T-helper 2 cell treated with Interferon-gamma antibody and Interleukin-4, amounts not matched to agents 5 μg/mL and 100 μg/mL, for 36 hours (primary cell): ENCODE measurements at places on chromosomes 7 and 10.

- DNase-seq, result no peak
- H3K4me1 ChIP-seq, result no peaks in the 10 kb centered on the region
- no peaks in the 10 kb centered on the region for H3K36me3 ChIP-seq
These were observed 233.0 kb downstream of the CACNA2D1 start for GRCh38 chr7:82210416-82211184.

DNA sequence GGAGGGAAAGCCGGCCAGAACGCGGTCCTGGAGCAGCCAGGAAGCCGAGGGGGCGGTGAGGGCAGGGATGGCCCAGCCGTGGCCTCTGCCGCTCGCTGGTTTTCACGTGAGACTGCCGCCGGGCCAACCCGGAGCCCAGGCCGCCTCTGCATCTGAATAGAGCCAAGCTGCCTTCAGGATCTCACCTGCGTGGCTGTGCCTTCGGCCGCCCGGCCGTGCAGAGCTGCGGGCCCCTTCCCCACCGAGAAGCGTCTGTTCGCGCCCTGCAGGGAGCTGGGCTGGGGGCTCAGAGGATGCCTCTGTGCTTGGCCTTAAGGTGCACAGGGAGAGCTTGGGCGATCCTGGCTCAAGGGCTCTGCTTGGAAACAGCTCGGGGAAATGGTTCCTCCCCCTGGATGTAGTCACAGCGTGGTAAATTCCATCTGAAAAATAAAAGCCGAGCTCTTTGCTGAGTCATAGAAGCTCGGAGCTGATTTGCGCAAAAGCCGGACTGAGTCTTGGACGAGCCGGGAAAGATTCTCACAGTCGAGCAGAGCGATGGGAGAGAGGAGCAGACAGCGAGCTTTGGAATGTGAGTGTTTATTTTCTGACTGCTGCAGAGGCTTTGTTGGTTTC lies at the start of gene JAKMIP3:
TSS of gene JAKMIP3 (plus strand) at position 456 of the 615 bp plus-strand sequence. CDS start 38,863 bp downstream, outside the sequence.
- H3K4me1 ChIP-seq, result peaks cover 3% of the 10 kb centered on the region
- peak within 1 kb of the TSS; percentile 70 for H3K4me3 ChIP-seq
- peaks cover 6% of the 10 kb centered on the region for H3K27me3 ChIP-seq
- H3K36me3 ChIP-seq, result no peaks in the 10 kb centered on the region

GRCh38 chr10:98403812-98404504 lies 11.0 kb downstream of the PYROXD2 start:
- H3K27ac ChIP-seq, result peak overlapping the region; percentile 52
- DNase-seq, result no peak
- no peak overlapping the region for H3K4me3 ChIP-seq
- H3K27me3 ChIP-seq, result no peaks in the 10 kb centered on the region
- peaks cover 13% of the 10 kb centered on the region for H3K4me1 ChIP-seq

GRCh38 chr7:18685971-18686370 lies 190.4 kb downstream of the HDAC9 start:
- no peak for DNase-seq
- no peak overlapping the region for H3K4me3 ChIP-seq
- H3K27ac ChIP-seq, result no peak overlapping the region
- H3K36me3 ChIP-seq, result no peaks in the 10 kb centered on the region

DNA sequence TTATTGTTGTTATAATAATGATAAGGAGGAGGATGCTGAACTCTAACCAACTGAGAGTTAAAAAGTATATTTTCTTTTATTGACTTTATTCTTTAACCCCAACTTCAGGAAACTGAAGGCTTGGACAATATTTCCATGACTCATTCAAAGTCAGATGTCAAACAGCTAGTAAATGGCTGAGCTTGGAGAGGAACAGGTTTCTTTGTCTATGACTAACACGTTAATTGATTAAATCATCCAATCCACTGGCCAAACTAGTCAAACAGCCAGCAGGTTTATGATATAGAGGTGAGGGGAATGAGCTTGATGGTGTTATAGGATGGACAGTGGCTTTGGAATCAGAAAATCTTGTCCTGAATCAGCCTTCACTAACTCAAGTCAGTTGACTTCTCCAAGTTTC lies 119.1 kb upstream of the WDR11 start:
- H3K36me3 ChIP-seq, result no peaks in the 10 kb centered on the region
- H3K27me3 ChIP-seq, result no peaks in the 10 kb centered on the region
- no peaks in the 10 kb centered on the region for H3K4me1 ChIP-seq

DNA sequence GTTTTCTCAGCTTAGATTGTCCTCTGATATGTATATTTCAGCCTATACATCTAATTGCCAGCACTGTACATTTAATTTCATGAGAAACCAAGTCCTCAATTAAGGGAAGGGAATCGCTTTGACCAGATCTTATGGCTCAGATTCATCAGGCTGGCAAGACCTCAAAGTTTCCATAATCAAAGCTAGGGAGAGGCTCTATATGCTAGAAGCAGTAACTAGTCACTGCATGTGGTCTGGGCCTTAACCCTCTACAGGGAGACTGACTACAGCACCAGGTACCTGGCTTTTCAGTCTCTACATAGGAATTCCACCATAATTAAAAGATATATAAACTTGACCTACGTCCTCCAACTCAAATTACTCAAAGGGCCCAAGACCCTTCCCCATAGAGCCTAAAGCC lies 97.4 kb upstream of the JAZF1 start:
- peaks cover 7% of the 10 kb centered on the region for H3K27me3 ChIP-seq
- DNase-seq, result no peak
- no peaks in the 10 kb centered on the region for H3K4me1 ChIP-seq
- no peak overlapping the region for H3K4me3 ChIP-seq

- H3K4me3 ChIP-seq, result no peak overlapping the region
- no peak overlapping the region for H3K27ac ChIP-seq
- no peak for DNase-seq
- H3K27me3 ChIP-seq, result no peaks in the 10 kb centered on the region
- no peaks in the 10 kb centered on the region for H3K36me3 ChIP-seq
These were observed 28.0 kb downstream of the COL17A1 start for GRCh38 chr10:104057717-104058116.

GRCh38 chr7:143214789-143215679 lies 6.8 kb upstream of the TAS2R40 start:
- H3K4me1 ChIP-seq, result no peaks in the 10 kb centered on the region
- H3K36me3 ChIP-seq, result no peaks in the 10 kb centered on the region
- H3K4me3 ChIP-seq, result no peak overlapping the region
- DNase-seq, result peak; percentile 59

DNA sequence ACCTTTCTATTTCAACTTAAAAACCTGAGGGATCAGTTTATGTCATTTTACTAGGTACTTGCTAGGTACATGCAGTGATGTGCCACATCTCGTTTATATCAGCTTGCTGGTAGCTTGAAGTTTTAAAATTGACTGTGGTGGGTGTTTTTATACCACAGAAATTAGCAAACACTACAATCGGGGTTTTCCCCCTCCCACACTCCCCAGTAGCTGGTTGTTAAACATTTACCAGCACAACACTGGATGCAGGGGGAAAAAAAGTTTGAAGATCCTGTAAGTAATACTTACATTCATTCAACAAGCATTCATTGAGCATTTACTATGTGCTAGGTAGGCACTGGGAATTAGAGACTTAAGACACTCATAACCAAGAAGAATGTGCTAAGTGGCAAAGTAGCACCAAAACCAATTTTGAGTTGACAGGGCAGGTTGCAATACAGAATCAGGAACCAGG lies 32.6 kb downstream of the USP6NL start:
- H3K4me3 ChIP-seq, result no peak overlapping the region
- H3K27ac ChIP-seq, result no peak overlapping the region
- DNase-seq, result peak; percentile 49
- H3K27me3 ChIP-seq, result peaks cover 19% of the 10 kb centered on the region
- H3K36me3 ChIP-seq, result no peaks in the 10 kb centered on the region
- H3K4me1 ChIP-seq, result no peaks in the 10 kb centered on the region

GRCh38 chr10:12381536-12382156 lies 32.3 kb downstream of the CAMK1D start:
- no peaks in the 10 kb centered on the region for H3K4me1 ChIP-seq
- H3K4me3 ChIP-seq, result no peak overlapping the region
- DNase-seq, result no peak

- H3K27ac ChIP-seq, result no peak overlapping the region
- no peaks in the 10 kb centered on the region for H3K36me3 ChIP-seq
- peaks cover 42% of the 10 kb centered on the region for H3K27me3 ChIP-seq
- no peak overlapping the region for H3K4me3 ChIP-seq
These were observed 11.1 kb downstream of the KAZALD1 start for GRCh38 chr10:101072923-101073322.

GRCh38 chr7:16708511-16708910 lies 45.0 kb upstream of the TSPAN13 start:
- H3K27ac ChIP-seq, result no peak overlapping the region
- H3K36me3 ChIP-seq, result peaks cover 35% of the 10 kb centered on the region
- peaks cover 7% of the 10 kb centered on the region for H3K4me1 ChIP-seq

DNA sequence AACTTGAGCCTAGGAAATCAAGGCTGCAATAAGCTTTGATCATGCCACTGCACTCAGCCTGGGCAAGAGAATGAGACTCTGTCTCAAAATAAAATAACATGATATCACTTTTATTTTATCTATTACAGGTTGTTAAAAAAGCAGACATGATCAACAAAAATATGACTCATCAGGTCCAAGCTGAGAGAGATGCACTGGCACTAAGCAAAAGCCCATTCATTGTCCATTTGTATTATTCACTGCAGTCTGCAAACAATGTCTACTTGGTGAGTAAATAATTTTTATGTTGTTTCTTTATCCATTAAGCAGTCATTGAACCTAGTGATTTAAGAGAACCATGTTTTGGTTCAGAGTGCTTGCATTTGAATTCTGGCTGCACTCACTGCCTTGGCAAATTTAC lies 3.3 kb downstream of the MASTL start:
- H3K4me3 ChIP-seq, result peak overlapping the region; percentile 95
- H3K36me3 ChIP-seq, result peaks cover 43% of the 10 kb centered on the region

- no peak overlapping the region for H3K4me3 ChIP-seq
- H3K27ac ChIP-seq, result no peak overlapping the region
- DNase-seq, result no peak
- no peaks in the 10 kb centered on the region for H3K4me1 ChIP-seq
- H3K27me3 ChIP-seq, result peaks cover 2% of the 10 kb centered on the region
These were observed 136.3 kb upstream of the LAMB4 start for GRCh38 chr7:108266491-108266890.

- H3K27ac ChIP-seq, result no peak overlapping the region
- H3K27me3 ChIP-seq, result no peaks in the 10 kb centered on the region
- H3K4me3 ChIP-seq, result no peak overlapping the region
- no peaks in the 10 kb centered on the region for H3K4me1 ChIP-seq
- no peak for DNase-seq
- no peaks in the 10 kb centered on the region for H3K36me3 ChIP-seq
These were observed 227.0 kb downstream of the INHBA start for GRCh38 chr7:41475801-41476459.

GRCh38 chr10:28246023-28246422 lies 56.8 kb downstream of the MPP7 start:
- H3K4me3 ChIP-seq, result no peak overlapping the region
- H3K27ac ChIP-seq, result no peak overlapping the region
- no peak for DNase-seq

DNA sequence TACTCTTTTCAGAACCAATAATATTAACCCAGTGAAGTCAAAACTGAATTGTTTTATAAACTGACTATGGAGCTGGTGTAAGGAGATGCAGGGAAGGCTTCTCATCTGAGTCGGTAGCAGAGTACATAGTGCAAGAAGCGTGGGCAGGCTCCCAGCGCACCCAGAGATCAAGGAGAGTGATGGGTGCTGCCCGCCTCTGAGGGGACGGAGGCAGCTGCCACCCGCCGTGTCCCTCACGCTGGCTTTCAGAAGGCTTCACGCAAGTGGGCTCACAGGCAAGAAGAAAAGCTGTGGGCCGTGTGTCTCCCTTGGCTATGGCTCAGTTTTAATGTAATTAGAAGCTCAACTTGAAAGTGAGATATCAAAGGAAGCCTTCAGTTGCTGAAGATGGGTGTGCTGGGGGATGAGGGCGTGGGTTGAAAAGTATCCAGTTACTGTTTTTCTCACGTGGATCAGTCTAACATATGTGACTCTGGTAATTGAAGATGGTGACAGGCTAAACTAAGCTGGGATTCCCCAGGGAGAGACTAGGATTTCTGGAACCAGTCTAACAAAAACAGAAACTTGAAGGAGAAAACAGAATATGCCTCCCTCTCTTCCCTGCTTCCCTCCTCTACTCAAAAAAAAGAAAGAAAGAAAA lies 159.9 kb downstream of the MGMT start:
- no peak overlapping the region for H3K27ac ChIP-seq
- no peak for DNase-seq
- H3K27me3 ChIP-seq, result no peaks in the 10 kb centered on the region
- no peak overlapping the region for H3K4me3 ChIP-seq
- H3K4me1 ChIP-seq, result no peaks in the 10 kb centered on the region

DNA sequence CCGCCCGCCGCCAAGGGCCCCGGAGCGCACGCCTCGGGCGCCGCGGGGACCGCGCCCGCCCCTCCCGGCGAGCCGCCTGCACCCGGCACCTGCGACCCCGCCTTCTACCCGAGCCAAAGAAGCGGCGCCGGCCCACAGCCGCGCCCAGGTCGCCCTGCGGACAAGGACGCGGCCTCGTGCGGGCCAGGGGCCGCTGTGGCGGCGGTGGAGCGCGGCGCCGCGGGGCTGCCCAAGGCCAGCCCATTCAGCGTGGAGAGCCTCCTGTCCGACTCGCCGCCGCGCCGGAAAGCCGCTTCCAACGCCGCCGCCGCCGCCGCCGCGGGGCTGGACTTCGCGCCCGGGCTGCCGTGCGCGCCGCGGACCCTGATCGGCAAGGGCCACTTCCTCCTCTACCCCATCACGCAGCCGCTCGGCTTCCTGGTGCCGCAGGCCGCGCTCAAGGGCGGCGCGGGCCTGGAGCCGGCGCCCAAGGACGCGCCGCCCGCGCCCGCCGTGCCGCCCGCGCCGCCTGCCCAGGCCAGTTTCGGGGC lies 3.5 kb downstream of the UNCX start:
- no peak overlapping the region for H3K27ac ChIP-seq
- H3K27me3 ChIP-seq, result peaks cover 58% of the 10 kb centered on the region
- DNase-seq, result no peak
- H3K36me3 ChIP-seq, result peaks cover 6% of the 10 kb centered on the region
- no peak overlapping the region for H3K4me3 ChIP-seq

GRCh38 chr10:33067917-33068316 lies 109.9 kb upstream of the ITGB1 start:
- peaks cover 1% of the 10 kb centered on the region for H3K4me1 ChIP-seq
- H3K27ac ChIP-seq, result no peak overlapping the region
- H3K4me3 ChIP-seq, result no peak overlapping the region
- DNase-seq, result no peak
- no peaks in the 10 kb centered on the region for H3K36me3 ChIP-seq
- H3K27me3 ChIP-seq, result no peaks in the 10 kb centered on the region

- H3K4me1 ChIP-seq, result no peaks in the 10 kb centered on the region
- H3K4me3 ChIP-seq, result no peak overlapping the region
- DNase-seq, result no peak
- H3K27me3 ChIP-seq, result no peaks in the 10 kb centered on the region
These were observed 361.1 kb upstream of the IGFBP3 start for GRCh38 chr7:46282155-46282554.
